Left kidney (tissue), 8 donors: ENCODE measurements at places on chromosomes 16 and 17. TPM values are rescaled to one million over a fixed set of nuclear protein-coding genes. Genes with fewer than 3 reads are reported as not detected.

- DNase-seq: no peak
Observed at GRCh38 chr16:726188-726437, 130 bp downstream of the CCDC78 start.

DNA sequence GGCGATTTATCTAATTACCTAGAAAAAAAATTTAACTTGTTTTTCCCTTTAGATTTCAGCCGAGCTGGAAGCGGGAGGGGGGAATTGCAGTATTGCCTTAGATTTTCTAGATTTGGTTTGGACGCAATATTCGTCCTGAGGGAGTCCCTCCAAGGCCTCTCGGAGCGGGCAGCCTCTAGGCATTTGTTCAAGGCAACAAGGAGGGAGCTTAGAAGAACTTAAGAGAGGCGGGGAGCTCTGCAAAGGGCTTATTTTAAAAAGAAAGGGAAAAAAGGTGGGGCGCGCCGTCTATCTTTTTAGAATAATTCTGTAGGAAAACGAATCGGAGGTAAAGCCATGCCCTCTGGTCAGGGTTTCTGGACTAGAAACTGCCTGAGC, 407 bp upstream of the TMEM94 start:
- DNase-seq: no peak

- DNase-seq: no peak
Observed at GRCh38 chr16:22035153-22035552, 27.2 kb downstream of the MOSMO start.

GRCh38 chr16:72132726-72133125, 39.1 kb downstream of the DHX38 start:
- no peak for DNase-seq

DNA sequence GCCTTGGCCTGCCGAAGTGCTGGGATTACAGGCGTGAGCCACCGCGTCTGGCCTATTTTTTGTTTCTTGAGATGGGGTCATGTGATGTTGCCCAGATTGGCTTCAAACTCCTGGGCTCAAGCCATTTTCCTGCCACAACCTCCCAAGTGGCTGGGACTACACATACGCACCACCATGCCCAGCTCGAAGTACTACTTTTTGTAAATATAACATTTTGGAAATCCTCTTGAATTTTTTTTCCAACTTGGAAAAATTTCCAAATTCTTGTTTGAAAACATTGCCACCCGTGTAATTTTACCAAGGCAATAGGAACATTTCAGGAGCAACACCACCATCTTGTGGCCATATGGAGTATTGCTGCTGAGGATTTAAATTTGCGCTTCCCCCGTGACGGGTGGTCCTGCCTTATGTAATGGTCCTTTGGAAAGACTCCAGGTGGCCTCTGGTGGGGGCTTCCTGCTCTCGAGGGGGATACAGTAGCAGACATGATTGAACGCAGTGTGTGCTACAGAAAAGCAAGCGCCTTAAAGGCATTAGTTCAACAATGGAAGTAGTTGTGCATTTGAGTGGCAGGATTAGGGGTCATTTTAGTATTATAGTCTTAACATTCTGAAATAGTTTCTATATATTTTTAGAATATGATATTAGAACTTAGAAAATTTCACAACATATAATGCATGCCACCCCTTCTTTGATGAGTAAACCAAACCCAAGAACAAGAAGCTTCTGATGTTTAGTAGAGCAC, 8.0 kb downstream of the FLYWCH1 start:
- peak; percentile 78 for DNase-seq

DNA sequence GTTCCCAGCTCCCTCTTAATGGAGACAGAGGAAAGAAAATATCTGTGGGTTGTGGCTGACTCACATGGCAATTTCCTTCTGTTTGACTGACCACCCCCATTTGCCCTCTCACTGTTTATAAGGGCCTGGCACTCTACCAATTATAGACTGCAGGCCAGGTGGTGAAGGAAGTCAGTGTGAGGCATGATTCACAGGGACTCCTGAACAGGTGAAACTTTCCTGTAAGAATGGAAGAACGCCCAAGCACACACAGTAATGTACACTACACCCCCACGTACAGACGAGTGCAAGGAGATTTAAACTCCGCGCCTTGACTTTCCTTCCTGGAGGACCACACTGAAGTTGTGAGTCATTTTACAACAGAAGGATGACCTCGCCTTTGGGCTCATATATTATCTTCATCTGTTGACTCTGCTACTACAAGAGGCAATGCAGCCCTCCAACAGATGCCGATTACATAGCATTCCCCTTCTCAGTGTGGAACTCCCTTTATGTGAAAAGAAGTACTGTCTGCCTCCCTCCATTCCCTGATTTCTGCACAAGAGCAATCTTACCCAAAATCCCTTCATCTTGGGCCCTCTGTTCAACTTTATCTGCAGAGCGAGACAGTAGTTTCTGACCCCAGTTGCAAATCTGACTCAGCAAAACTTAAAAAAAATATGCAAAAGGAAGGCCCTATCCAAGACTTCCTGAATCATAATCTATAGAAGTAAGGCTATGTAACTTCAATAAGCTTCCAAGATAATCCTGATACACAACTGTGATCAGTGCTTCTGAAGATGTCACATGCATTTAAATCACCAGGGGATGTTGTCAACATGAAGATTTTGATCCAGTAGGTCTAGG, 163.6 kb downstream of the SHISA6 start:
- DNase-seq: peak; percentile 10

- DNase-seq: no peak
Observed at GRCh38 chr16:51193879-51194278, 42.8 kb upstream of the SALL1 start.

GRCh38 chr17:81069135-81069645, 34.2 kb downstream of the BAIAP2 start:
- DNase-seq: no peak

- DNase-seq: no peak
Observed at GRCh38 chr17:18213666-18214270, 11.7 kb upstream of the LLGL1 start.

DNA sequence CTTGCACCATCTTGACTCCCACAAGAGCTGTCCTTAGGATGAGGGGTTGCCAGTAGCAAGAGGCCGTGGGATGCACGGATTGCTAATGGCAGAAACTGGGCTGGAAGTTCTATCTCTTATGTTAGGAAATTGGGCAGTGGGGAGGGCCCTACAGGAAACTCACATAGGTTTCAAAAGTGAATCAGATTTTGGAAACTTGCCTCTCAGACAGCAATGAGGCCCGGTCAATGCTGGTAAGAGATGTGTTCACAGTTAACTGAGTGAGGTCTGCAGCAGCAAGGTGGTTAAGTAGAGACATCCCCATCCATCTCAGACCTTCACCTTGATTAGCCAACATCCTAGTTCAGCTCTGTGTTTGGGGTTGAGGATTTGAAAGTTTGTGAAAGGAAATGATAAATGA, 164.7 kb downstream of the ABCA8 start:
- no peak for DNase-seq

DNA sequence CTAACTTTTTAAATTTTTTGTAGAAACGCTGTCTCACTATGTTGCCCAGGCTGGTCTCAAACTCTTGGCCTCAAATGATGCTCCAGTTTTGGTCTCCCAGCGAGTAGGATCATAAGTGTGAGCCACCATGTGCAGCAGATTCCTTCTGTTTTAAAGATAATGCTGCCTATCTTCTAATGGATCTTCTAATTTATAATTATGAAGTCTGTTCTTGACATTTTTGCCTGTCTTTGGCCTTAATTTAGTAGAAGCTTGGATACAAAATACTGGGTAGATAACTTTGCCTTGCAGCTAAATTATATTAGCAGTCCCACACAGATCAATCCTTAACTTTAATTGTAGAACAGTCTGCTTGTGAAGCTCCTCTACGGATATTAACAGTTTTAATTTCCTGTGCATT, 566.6 kb upstream of the CDH8 start:
- DNase-seq: no peak

- DNase-seq: peak; percentile 57
Observed at GRCh38 chr16:69930117-69930776, 20.9 kb upstream of the CLEC18A start.

- no peak for DNase-seq
Observed at GRCh38 chr16:52089476-52089875, 457.5 kb downstream of the TOX3 start.

DNA sequence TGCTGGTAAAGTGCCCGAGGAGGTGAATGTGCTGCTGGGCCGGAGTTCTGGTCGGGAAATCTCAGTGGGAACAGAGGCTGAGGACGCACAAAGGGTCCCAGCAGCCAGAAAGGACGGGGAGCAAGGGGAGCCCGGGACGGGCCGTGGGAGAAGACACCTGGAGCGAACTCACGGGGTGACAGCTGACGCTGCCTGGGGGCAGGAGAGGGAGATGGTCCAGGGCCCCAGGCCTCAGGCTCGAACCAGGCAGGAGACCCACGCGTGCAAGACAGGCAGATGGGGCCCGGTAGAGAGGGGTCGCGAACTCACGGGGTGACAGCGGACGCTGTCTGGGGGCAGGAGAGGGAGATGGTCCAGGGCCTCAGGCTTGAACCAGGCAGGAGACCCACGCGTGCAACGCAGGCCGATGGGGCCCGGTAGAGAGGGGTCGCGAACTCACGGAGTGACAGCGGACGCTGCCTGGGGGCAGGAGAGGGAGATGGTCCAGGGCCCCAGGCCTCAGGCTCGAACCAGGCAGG, 72.9 kb downstream of the METRNL start:
- no peak for DNase-seq

DNA sequence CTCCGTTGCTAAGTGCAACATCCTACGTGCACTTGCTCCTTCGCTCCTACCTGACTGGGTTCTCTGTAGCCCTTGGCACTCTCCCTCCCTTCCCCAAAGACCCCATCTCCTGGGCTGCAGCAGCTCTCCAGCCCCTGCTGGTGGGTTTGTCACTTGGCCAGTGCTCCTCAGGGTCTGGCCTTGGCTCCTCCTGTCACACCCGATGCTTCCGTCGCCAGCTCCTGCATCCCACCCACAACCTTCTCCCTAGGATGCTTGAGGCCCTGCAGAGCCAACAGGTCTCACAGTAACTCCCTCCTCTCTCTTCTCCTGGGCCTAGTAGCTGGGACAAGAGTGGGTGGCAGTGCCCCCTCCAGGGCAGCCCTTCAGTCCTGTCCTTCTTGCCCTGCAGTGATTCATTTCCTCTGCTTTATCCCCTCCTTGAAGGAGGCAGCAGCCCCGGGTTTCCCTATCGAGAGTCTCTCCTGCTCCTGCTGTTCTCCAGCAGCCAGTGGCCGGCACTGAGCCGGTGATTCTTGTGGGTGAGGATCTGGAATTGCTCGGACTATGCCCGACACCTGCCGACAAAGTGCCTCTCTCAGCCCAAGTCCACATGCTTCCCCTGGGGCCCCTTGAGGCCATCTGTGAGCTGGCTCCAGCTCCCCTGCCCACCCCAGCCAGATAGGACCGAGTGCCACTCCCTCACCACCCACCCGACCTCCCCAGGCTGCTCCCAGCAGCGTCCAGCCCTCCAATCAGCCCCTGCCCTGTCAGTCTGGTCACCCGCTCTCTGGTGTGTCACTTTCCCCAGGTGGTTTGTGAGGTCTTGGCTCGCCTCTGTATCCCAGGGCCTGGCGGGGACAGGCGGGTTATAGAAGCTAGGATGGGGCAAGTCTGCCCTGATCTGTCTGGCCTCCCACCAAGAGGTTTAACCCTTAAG, 3.8 kb downstream of the LITAFD start:
- DNase-seq: no peak

- no peak for DNase-seq
Observed at GRCh38 chr16:48420437-48420836, 35.2 kb upstream of the SIAH1 start.

GRCh38 chr17:38605841-38606645, at the start of gene SRCIN1:
Gene SRCIN1, minus strand, starts transcription at chr17:38605952. Its CDS starts 247 bp downstream, at chr17:38605705.
- no peak for DNase-seq

GRCh38 chr17:21512307-21513011, 136.3 kb downstream of the KCNJ12 start:
- peak; percentile 15 for DNase-seq

GRCh38 chr17:34307110-34307509, 12.1 kb upstream of the CCL8 start:
- DNase-seq: no peak

DNA sequence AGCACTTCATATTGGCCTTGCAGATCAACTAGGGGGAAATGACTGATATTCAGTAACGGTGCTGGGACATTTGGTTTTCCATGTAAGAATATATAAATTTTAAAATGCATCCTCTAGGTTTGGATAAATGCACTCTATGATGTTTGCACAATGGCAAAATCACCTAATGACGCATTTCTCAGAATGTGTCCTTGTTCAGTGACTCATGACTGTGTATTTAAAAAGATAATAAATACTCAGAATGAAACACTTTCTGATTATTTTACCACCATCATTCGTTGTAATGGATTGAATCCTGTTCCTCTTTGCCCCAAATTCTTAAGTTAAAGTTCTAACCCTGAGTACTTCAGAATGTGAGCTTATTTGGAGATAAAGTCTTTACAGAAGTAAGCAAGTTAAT, 17.2 kb upstream of the ADGRG1 start:
- DNase-seq: no peak

The PRSS33 gene
- 0.20 TPM for polyA plus RNA-seq

The TSPOAP1 gene
- 62.3 TPM for polyA plus RNA-seq

The NRN1L gene
- not detected for polyA plus RNA-seq

The HBZ gene
- polyA plus RNA-seq: 0.30 TPM

The CACNG1 gene
- polyA plus RNA-seq: not detected

The PGP gene
- polyA plus RNA-seq: 16.8 TPM

The TRIM25 gene
- 41.6 TPM for polyA plus RNA-seq

The OR4D1 gene
- 0.10 TPM for polyA plus RNA-seq

The ACSF2 gene
- polyA plus RNA-seq: 122 TPM

The SOST gene
- polyA plus RNA-seq: 30.9 TPM
